ENCODE measurements at places on chromosomes 6 and 20.

DNA sequence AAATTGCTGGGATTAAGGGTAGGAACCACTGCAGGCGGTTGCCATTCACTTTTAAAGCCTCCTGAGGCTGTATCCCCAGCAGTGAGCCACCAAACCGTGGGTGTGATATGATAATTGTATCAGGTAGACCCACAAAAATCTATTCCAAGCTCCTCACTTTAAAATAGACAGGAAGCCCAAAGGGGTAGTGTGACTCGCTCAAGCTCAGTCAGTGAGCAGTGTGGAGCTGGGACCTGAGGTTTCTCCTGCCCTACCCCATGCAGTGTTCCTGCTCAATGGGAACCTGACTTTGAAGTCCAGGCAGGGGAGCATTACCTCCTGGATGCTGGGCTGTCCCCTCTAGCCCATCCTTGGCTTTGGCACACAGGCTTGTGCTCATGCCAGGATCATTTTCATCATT, 14.9 kb upstream of the MAPRE1 start:
- DNase-seq: no peak

DNA sequence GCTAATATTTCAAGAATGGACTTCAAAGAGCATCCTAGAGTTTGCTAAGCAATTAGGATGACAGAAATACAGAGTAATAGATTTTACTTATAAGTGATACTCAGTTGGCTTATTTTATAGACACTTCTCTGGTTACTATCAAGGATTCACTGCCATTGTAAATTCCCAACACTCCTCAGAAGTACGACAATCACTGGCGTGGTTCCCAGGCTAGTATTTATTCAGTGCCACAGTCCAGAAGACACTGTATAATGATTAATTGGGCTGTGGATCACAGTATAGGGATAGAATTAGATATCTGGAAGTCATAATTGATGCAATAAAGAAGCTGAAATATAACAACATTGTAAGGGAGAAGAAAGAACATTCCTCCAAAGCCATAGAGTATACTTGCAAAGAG, 15.7 kb downstream of the MANEA start:
- DNase-seq: no peak

- DNase-seq: no peak
Measured at GRCh38 chr6:25428758-25429317, 149.7 kb downstream of the CARMIL1 start.

GRCh38 chr6:43944908-43945767, 175.1 kb downstream of the VEGFA start:
- DNase-seq: no peak

GRCh38 chr6:85191656-85192055, 258.2 kb upstream of the NT5E start:
- no peak for DNase-seq

GRCh38 chr20:8933381-8933807, 135.5 kb upstream of the PLCB4 start:
- DNase-seq: no peak

DNA sequence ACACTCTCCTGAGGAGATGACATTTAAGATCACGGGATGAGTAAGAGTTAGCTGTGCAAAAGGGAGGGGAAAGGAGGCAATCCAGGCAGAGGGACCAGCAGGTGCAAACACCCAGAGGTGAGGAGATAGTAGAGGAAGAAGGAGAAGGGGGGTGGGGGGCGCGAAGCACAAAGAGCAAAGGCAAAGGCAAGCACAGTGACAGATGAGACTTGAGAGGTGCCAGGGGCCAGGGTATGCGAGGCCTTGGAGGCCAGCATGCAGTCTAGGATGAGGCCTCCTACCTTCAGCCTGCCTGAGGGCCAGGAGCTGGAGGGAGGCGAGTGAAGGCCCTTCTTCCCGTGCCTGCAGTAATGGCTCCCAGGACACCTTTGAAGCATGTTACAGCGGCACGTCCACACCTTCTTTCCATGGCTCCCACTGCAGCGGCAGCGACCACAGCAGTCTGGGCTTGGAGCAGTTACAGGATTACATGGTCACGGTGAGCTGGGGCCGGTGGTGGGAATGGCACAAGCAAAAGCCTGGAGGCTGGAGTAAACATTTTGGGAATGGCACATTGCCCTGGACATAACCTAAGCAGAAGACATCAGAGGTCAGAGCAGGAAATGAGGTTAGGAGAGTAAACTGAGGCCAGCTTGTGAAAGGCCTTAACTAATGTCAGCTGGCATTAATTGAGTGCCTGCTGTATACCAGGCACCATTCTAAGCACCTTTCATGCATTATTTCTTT, 18.6 kb downstream of the CCM2L start:
- no peak for DNase-seq

DNA sequence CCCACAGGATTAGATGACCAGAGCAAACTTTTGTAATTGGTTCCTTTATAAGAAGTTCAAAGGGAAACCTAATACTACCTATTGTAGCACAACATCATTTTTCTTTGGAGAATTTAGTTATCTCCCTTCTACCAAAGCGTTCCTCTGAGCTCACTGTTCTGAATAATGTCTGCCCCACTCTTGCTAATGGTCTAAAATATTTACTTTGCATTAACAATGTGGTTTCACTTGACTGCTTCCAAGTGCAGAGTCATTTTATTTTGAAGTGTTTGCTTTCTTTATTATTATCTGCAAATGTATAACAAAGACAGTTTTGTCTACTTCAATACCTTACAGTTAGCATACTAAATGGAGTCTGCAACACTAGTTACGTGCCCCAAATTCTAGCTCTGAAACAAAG, 15.0 kb downstream of the TRAPPC3L start:
- DNase-seq: no peak

- no peak for DNase-seq
Measured at GRCh38 chr20:19322061-19322985, 109.9 kb downstream of the SLC24A3 start.

- DNase-seq: no peak
Measured at GRCh38 chr20:39489986-39490560, 527.9 kb downstream of the DHX35 start.

DNA sequence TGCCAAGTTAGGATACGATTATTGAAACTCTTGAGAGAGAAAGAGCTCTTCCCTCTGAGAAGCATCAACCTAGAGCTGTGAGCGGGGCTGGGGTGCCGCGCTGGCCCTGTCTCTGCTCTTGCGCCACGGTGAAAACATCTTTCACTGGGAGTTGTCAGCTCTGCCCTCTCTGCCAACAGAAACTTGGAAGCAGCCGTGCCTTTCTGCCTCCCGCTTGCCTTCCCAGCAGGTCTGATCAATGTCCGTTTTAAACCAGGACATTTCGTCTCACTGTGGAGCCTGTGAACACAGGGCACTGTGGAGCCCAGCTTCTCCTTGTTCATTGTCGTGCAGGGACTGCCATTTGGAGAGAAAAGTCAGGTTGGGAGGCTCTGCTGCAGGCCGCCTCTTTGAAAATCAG, 249.2 kb upstream of the PMEPA1 start:
- DNase-seq: no peak

DNA sequence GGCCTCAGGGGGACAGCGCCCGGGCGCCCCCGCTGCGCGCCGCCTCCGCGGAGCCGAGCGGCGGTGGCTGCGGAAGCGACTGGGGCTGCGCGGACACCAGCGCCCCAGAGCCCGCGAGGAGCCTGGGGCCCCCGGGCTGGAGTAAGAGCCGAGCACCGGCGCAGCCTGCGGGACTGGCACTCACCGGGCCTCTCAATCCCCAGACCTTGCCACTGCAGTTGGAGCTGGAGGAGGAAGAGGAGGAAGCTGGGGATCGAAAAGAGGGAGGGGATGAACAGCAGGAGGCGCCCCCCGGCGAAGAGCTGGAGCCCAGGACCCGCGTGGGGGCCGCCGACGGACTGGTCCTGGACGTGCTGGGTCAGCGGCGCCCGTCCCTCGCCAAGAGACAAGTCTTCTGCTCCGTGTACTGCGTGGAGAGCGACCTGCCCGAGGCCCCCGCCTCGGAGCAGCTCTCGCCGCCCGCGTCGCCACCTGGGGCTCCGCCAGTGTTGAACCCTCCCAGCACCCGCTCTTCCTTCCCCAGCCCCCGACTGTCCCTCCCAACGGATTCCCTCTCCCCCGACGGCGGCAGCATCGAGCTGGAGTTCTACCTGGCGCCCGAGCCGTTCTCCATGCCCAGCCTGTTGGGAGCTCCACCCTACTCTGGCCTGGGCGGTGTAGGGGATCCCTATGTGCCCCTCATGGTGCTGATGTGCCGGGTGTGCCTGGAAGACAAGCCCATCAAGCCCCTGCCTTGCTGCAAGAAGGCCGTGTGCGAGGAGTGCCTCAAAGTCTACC, 590 bp downstream of the RNF217 start:
- DNase-seq: no peak

GRCh38 chr6:89347825-89348224, 4.7 kb downstream of the UBE2J1 start:
- DNase-seq: no peak

DNA sequence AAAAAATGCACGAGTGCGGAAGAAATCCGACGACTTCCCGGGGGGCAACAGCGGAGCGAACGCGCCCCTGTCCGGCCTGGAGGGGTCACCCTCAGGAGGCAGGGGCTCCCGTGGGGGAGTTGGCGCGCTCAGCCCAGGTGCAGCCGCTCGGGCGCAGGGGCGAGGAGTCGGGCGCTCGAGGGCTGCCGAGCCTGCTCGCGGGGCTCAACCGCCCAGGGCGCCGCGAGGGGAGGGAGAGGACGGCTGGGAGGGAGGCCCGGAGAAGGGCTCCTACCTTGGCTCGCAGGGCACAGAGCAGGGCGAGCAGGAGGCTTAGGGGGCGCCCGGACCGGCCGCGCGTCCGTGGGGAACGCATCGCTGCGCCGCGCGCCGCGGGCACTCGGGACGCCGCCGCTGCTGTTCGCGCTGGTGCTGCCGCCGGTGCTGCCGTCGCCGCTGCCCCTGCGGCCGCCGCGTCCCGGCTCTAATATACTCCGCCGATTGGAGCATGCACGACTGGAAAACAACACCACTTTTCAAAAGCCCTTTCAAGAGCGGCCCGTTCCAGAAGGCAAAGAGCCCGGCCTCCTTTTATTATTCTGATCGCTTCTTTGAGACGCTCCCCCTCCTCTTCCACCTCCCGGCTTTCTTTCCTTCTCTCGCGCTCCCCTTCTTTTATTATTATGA, 490 bp downstream of the JAG1 start:
- DNase-seq: no peak

DNA sequence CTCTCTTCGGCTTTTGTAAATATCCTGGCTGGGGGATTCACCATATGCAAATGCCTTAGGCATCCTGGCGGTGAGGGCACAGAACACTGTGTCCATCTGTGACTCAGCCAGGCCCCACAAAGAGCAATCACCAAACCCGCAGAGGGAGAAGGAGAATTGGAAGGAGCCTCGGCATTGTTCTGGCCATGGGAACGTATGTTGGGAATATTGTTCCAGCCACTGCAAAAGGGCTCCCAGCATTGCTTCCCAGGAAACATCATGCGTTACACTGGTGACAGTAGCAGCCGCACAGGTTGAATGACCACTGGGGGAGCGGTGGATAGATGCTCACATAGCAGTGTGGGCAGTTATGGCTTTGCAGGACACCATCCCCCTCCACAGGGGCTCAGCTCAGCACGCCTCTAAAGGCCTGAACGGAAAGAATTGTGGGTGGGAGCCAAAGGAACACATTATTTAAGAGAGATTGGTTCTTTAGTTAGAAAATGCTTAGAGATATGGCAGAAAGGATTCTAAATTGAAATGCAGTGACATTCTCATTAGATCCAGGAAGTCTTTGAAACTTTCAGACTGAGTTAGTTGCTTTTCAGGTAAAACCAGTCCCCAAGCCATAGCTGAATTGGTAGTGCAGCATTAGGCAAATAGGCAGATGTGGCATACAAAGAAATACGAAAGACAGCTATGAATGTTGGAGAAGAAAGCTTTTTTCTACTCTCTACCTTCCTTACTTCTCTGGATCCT, 104.3 kb downstream of the RNF144B start:
- DNase-seq: no peak

- no peak for DNase-seq
Measured at GRCh38 chr6:144123421-144123820, 26.9 kb upstream of the STX11 start.

DNA sequence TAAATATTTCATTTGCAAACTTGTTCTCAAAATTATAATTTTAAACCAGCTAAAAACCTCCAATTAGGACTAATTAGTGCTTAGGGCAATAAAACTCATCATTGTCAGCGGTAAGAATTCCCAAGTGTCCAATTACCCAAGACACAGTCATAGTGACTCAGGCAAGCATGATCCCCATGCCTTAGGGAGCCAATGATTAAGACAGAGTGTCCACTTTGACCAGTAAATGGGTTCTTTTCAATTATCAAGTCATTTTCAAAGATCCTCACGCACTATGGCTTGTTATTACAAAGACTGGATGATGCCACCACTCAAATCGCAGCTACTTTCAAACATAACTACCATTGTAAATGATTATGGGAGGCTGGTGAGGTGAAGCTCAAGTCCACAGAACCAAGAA, 114.0 kb downstream of the BFSP1 start:
- DNase-seq: no peak

- no peak for DNase-seq
Measured at GRCh38 chr6:136775548-136775947, 16.7 kb downstream of the MAP3K5 start.

- DNase-seq: no peak
Measured at GRCh38 chr6:33192671-33193602, 670 bp upstream of the COL11A2 start.

GRCh38 chr6:78771586-78771985, 95.8 kb upstream of the IRAK1BP1 start:
- DNase-seq: no peak

DNA sequence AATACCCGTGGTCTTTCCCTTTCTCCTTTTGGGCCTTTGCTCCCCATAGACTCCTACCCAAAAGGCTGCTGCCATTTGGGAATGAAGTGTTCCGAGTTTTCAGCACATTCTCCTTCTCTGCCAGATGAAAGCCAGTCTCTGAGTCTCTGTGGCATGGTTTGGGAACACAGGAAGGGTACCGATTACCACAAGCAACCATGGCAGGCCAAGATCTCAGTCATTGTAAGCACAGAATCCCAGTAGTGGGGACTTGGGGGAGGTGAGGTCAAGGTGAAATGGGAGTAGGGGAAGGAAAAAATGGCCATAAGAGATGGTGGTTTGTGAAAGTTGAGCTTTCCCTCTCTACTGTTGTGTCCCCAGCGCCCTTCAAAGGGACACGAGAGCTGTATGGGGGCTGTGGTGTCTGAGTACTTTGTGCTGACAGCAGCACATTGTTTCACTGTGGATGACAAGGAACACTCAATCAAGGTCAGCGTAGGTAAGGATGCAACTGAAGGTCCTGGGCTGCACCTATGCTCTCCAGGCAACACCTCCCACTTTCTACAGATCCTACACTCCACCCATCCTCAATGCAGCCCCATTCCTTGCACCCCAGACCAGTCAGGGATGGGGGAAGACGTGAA, 4.1 kb downstream of the CFB start:
- no peak for DNase-seq

GRCh38 chr20:59320426-59320825, 20.0 kb downstream of the EDN3 start:
- DNase-seq: no peak

GRCh38 chr6:168297643-168298042, 21.9 kb downstream of the DACT2 start:
- no peak for DNase-seq

DNA sequence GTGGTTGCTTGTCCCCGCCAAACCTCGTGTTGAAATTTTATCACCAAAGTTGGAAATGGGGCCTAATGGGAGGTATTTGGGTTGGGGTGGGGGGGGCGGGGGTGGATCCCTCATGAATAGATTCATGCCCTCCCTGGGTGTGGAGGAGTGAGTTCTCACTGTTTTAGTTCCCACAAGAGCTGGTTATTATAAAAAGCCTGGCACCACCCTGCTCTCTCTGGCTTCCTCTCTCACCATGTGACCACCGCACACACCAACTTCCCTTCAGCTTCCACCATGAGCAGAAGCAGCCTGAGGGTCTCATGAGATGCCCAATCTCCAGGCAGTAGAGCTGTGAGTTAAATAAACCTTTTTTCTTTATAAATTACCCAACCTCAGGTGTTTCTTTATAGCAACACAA, 111.3 kb downstream of the PRDM1 start:
- DNase-seq: no peak

Measured in SIG-M5 (cell line).